Stimulated activated CD8-positive, alpha-beta memory T cell treated with anti-CD3 and anti-CD28 coated beads, Interleukin-4, amount 100 ng/mL, for 4 hours (primary cell): ENCODE measurements at places on chromosomes 1 and 21.

DNA sequence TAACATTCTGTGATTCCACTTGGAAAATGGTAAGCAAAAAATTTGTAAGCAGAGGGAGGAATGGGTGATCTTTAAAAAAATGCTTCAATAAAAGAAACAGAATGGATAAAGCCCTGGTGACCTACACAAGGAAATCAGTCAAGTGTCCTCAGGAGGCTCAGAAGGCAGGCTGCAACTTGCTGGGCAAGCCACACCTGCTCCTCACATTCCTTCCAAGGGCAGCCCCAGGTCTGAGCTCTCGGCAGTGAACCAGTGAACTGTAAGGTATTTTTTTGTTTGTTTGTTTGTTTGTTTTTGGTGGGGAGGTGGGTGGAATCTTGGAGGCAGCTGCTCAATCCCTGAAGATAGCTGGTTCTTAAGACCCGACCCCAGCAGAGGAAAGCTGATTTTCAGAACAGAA, 4.4 kb downstream of the TACSTD2 start:
- DNase-seq = no peak

- no peak for DNase-seq
These were observed 324.4 kb downstream of the AJAP1 start for GRCh38 chr1:4978660-4979390.

DNA sequence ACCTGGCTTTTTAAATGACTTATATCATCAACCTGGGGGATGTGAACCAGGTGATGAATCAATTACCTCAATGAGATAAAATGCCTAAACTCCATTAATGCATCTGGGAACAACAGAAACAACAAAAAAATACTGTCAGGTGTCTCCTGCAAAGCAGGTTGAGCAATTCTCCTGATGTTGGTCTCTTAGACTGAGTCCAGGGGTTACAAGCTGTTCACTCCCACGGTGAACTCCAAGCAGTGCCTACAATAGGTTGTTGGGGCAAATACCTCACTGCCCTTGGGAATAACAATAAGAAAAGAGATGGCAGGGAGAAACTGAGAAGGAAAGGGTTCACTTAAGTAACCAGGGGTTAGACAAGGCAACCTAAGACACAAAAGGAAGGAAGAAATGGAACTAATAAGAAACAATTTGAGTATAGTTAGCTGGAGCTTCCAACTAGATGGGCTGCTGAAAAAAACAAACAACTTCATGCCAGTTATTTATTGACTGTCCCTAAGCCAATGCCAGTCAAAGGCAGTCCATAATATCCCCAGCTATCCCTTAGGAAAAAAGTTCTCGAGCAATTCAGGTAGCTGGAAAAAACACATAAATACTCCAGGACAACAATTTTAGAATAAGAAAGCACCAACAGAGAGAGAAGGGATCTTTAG, 97.6 kb upstream of the MAGI3 start:
- DNase-seq = no peak

DNA sequence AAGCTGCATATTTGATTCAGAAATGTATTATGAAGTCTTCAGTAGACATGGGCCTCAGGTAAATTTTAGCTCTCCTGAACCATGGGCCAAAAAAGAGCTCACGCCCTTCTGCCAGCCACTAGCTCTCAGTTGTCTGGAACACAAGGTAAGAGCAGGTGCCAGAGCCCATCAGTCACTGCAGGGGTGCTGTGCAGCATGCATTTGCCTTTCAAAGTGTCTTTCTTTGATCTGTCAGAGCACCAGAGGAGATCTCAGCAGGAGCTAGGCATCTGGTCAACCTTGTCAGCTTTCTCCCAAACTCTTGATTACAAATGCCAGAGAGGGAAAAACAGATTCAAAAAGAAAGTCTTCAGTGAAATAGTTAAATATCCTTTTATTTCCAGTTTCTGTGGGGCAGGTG, 332.3 kb downstream of the COL11A1 start:
- DNase-seq = no peak

DNA sequence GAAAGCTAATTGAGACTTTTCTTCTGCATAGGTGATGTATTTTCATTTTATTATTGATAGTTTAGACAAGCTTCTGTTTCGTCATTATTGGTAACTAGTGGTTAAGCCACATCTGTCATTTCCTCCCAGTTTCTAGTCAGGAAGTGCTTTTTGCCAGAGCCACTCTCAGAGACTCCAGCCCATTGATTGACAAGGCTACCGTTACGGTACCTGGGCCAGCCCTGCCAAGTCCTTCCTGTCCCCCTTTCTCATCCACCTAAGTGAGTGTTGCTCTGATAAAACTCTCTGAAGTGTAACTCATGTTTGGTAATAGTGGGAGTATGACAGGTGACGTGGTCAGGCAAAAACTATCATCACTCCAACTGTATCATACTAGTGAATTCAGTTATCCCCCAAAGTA, 29.6 kb upstream of the AGL start:
- no peak for DNase-seq

- peak; percentile 79 for DNase-seq
These were observed 68.3 kb downstream of the SLC35A3 start for GRCh38 chr1:100037927-100038659.

DNA sequence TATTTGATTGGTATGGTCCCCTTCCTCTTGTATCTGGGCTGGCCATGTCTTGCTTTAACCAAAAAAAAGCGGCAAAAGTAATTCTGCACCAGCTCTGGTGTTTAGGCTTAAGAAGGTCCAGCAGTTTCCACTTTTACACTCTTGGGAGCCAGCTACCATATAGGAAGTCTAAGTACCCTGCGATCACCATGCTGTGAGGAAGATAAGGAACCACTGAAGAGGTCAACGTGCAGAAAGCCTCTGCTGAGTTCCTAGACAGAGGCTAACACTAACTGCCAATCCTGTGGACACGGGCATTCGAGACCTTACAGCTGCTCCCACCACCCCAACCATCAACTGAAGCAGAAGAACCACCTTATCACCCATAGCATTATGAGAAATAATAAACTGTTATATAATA, 331.4 kb downstream of the VAV3 start:
- DNase-seq = no peak

DNA sequence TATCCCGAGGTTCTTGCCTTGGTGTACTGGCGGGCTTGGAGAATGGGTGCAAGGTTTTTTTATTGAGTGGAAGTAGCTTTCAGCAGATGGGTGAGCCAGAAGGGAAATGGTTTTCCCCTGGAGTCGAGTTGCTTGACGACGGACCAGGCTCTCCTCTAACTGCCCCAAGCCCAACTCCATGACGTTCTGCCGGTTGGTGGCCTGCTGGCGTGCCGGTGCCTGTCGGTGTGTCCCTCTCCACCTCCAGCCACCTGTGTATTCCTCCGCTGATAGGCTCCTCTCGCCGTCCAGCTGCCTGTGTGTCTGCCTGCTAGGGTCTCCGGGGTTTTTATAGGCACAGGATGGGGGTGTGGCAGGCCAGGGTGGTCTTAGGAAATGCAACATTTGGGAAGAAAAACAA, 34.3 kb upstream of the PTGFRN start:
- DNase-seq = no peak

DNA sequence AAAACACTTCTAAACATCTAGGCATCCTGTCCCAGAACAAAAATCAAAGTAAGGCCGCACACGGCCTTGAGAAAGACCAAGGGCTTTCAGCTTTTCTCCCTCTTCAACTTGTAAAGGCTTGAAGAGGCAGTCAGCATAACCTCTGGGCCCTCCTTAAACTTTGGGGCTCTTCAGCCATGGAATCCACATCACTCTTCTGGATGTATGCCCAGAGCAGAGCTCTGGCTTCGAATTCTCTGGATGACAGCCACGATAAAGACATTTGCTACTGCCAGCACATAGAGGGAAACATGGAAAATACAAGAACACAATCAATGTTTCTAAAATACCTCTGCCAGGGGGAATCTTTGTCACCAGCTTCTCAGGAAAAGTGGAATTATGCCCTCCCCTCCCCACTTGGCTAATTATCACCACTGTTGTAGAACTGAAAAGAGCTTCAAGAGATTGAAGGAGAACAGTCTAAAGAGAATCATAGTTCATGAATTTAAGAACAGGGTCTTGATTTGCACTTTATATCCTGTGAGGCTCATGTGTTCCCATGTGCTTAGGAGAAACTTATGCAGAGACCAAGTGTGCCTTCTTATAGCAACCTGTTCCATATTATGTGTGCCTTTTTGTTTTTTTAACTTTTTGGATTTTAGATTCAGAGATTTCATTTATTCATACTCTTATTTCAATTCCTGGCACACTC, 39.0 kb upstream of the DPT start:
- DNase-seq = no peak

DNA sequence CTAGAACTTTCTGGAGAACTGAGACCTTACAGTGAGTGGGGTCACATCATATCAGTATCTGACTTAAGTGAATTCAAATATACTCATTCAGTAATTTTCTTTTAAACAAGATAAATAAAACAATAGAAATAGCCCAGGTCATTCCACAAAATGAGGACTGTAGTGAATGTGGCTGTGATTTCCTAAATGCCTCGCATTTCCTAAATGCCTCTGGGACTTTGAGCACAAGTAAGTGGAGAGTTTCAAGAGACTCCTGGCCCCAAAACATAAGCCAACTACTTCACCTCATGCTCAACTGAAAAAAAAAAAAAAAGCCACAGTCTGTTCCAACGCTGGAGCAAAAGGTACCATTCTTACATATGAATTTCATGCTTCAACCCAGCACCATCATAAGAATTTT, 81.5 kb downstream of the ZNF281 start:
- no peak for DNase-seq

DNA sequence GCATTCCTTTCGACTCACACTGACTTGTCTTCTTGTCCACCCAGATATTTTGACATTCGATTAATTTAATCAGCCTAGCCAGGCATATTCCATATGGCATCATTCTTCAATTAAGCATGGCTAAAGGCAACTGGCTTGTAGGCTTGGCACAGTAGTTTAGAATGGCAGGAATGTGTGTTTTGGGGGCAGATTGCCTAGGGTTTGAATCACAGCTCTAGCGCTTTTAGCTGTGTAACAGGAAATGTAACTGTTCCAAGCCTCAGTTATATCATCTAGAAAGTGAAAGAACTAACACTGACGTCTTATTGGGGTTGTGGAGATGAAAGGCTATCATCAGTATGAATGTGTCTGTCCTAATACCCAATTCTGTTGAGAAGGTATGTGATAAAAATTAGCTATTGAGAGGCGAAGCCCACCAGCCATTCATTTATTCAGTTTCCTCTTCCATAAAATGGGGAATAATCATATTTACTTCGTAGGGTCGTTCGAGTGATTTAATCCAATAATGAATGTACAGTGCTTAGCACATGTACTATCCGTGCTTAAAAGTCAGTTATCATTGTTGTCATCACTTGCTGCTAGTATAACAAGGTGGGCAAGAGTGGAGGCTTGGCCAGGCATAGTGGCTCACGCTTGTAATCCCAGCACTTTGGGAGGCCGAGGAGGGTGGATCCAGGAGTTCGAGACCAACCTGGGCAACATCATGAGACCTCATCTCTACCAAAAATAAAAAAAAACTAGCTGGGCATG, 41.6 kb upstream of the GRHL3 start:
- no peak for DNase-seq

- DNase-seq = no peak
These were observed 184.5 kb downstream of the CAMTA1 start for GRCh38 chr1:6969762-6970161.

DNA sequence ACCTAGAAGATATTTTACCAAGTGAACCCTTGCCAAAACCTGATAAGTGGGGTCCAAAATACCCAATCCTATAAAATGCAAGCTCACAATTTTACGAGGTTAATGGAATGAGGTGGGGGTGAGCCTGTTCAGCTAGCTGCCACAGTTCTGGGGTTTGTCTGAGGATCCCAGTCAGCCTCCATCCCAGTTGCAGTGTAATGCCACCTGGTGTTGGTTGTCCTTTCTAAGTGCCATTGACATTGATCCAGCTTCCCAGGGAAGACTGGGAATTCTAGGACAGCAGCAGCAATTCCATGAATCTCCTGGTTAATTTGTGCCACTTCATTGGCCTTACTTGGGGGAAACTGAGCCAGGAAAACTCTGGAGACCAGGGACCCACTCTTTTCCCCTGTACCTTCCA, 298.3 kb downstream of the RWDD3 start:
- DNase-seq = no peak

GRCh38 chr1:171585715-171586114, 36.3 kb upstream of the MYOCOS start:
- DNase-seq = no peak

GRCh38 chr1:3625151-3625907, 514 bp downstream of the TPRG1L start:
- DNase-seq = peak; percentile 6

DNA sequence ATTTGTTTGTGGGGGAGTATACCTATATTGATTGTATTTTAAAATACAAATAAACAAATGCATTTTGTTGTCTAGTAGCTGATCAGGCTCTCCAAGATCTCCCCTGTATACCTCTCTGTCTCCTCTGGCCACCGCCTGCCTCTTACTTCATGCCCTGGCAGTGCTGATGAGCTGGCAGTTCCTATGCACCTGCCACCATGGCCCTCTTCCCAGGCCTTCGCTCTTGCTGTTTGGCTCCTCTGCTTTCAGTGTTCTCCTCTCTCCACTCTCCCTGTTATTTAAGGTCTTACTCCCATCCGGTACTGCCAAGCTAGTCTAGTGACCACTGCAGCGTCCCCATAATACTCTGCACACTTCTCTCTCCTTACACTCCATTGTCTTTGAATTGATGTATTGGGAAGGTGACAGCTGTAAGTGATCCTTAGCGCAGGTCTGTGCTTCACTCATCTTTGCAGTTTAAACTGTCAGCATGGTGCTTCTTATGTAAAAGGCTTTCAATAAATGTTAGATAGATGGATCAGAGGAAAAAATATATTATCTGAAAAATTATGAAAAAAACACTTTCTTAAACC, 88.1 kb upstream of the ATP1A1 start:
- DNase-seq = no peak

GRCh38 chr1:4050998-4051397, 150.9 kb upstream of the C1orf174 start:
- DNase-seq = no peak

DNA sequence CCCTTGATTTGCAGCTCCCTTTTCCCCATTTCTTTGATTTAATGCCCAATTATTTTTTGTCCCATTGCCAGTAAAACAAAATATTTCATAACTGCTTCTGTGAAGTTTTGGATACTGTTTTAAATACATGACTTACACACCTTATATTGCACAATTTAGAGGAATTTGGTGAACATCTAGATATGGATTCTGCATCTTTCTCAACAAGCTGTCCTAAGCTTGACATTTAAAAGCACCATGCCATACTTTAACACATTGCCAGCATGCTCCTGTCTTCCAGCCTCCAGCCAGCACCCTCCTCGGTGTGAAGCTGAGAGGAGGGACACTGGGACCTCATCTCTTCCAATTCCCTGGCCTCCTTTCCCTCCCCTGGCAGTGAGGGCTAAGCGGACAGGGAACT, 167.6 kb downstream of the SEC16B start:
- no peak for DNase-seq
